GM12878 (cell line): ENCODE measurements at places on chromosomes 3 and 15.

GRCh38 chr3:29141197-29141917 is 139.5 kb upstream of the RBMS3 start:
- DNase-seq = no peak
- H3K4me3 ChIP-seq = no peak overlapping the region
- no peaks in the 10 kb centered on the region for H3K27me3 ChIP-seq
- H3K36me3 ChIP-seq = no peaks in the 10 kb centered on the region
- no peaks in the 10 kb centered on the region for H3K4me1 ChIP-seq

DNA sequence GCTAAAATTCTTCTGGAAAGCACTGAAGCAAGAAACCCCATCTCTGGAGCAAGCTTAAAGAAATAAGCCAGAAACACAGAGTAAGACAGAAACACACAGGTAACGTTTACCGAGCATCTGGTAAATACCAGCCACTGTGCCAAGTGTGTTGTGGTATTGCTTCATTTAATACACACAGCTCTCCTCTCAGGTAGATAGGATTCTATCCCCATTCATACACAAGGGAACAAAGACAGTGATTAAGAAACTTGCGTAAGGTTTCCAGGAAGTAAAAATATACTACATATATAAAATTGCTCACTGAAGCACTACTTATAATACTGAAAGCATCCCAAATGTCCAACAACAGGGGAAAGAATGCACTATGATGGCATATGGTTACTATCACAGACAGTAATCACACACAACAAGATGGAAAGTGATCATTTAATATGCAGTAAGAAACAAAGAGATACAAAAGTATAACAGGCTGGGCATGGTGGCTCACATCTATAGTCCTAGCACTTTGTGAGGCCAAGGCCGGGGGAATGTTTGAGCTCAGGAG is 27.5 kb downstream of the TAMM41 start:
- peaks cover 6% of the 10 kb centered on the region for H3K4me1 ChIP-seq
- H3K4me3 ChIP-seq = no peak overlapping the region
- H3K27ac ChIP-seq = no peak overlapping the region

GRCh38 chr3:120749843-120750242 is 7.3 kb downstream of the GTF2E1 start:
- H3K36me3 ChIP-seq = no peaks in the 10 kb centered on the region; the same call in none of the 2 replicates
- no peaks in the 10 kb centered on the region for H3K4me1 ChIP-seq
- H3K27me3 ChIP-seq = no peaks in the 10 kb centered on the region
- H3K4me3 ChIP-seq = no peak overlapping the region

GRCh38 chr15:68484696-68485400 is 52.9 kb upstream of the ITGA11 start:
- DNase-seq = no peak
- no peaks in the 10 kb centered on the region for H3K36me3 ChIP-seq
- no peak overlapping the region for H3K4me3 ChIP-seq
- H3K27me3 ChIP-seq = no peaks in the 10 kb centered on the region; the same call in 1 of the 2 replicates
